ENCODE measurements at places on chromosomes 7 and 10.

GRCh38 chr10:13311177-13311575 lies 11.3 kb upstream of the PHYH start:
- DNase-seq: no peak

DNA sequence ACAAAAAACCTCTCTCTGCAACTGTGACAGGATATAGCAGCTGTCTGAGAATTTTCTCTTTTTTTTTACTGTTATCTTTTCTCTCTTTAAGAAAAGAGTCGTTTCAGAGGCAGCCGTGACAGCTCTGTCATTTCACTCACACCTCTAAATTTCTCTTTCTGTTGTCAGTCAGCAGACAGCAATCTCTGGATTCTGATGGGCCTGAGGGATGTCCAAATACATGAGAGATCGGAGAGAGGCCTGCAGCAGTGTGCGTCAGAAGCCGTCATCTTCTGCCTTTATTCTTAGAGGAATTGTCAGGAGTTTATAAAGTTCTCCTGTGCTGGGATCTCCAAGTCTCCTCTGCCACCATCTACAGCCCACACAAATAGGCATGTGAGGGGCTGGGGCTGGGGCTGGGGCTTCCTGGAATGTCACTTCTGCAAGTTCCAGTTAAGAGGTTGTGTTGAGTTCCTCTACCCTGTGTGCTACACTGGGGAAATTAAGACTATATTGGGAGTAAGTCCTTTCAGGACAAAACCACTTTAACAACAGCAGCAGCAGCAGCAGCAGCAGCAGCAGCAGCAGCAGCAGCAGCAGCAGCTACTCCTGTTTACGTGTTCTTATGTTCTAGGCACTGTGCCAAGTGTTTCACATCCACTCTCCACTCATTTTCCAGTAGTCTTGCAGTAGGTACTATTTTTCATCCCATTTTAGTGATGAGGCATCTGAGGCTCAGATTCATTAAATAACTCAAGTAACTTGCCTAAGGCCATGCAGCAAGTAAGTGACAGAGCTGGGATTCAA lies 541.3 kb downstream of the LRMDA start:
- DNase-seq: no peak

GRCh38 chr10:8544057-8544380 lies 489.5 kb downstream of the GATA3 start:
- no peak for DNase-seq

- no peak for DNase-seq
Measured at GRCh38 chr10:19488592-19489280, 327.5 kb upstream of the PLXDC2 start.

DNA sequence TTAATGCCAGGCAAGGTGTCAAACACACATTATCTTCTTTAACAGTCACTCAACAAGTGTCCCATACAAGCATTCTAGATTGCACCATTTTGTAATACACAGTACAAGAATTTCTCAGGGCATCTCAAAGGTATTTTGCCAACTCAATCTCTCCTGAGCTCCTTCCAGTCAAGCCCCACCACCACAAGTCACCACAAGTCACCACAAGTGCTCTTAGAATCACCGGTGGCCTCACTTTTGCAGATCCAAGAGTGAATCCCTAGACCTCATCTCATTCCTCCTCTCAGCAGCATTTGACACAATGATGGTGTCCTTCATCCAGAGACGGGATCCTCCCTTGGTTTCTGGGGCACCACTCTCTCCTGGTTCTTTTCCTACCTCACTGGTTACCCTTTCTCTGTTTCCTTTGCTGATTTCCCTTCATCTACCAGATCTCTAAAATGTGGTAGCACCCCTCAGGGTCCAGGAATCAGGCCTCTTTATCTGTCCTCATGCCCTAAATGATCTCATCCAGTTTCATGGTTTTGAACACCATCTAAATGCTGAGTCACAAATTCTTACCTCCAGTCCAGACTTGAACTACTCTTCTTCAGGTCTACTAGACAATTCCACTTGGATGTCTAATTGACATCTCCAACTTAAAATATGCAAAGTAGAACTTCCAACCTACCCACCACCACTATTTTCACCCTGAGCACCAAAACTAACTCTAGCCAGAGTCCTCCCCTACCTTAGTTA lies 26.9 kb downstream of the VPS41 start:
- DNase-seq: no peak

- DNase-seq: no peak
Measured at GRCh38 chr7:23020742-23021401, 6.9 kb upstream of the HYCC1 start.

GRCh38 chr7:131234719-131235488 lies 92.8 kb upstream of the MKLN1 start:
- no peak for DNase-seq

DNA sequence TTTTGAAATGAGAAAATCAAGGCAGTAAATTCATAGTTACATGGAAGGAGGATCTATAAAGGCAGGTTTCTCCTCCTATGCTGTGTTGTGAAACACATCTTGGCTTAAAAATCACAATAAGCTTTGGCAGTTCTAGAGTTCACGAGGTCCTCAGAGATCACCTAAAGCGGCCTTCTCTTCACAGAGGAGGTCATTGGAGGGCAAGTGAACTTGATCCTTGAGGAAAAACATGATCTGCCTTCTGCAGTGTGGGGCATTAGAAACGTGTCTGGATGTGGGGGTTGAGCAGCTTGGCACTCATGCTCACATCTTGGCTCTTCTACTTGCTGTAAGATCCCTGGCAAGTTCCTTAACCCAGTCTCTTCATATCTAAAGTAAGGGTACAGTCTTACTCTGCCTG lies 96.1 kb upstream of the BMPER start:
- no peak for DNase-seq

DNA sequence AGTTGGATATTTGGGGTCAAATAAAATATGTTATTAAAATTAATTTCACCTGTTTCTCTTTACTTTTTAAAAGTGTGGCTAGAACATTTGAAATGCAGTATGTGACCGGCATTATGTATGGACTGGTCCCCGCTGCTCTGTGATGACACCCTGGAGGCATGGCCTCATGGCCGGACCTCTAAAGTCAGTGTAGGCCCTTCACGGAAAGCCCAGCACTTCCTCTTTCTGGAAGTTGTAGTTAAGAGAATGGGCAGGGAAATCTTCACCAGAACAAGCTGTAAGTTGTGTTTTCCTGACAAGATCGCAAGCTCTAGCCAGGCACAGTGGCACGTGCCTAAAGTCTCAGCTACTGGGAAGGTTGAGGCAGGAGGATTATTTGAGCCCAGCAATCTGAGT lies 38.3 kb upstream of the SRGN start:
- no peak for DNase-seq

GRCh38 chr7:43072530-43072929 lies 39.9 kb upstream of the HECW1 start:
- no peak for DNase-seq

DNA sequence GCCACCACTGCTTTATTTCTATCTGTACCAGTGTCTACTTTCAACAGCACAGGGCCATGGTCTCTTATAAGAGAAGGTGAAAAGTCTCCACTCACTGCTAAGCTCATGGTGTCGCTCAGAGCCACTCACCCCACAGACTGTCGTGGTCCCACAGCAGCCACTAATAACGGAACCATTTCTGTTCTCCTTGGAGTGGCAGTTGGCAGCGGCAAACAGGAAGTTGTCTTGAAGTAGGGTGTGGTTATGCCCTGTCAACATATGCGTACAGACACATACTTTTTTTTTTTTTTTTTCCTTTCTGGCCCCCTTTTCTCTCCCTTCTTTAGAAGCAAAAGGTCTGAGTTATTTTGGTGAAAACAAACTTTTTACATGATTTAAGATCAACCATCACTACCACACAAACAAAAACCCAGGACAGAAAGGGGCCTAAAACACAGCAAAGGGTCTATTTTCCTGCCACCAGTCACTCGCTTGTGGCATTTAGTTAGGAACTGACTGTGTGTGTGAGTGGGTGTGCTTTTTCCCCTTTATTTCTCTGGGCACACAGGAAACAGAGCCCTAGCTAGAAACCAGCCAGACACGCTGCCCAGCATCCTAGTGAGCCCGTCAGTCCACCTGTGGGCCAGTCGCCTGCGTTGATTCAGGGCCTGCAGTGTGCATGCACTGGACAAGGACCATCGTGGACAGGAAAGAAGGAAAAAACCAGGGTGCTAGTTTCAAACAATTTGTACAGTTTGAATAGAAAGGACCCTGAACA lies 96.7 kb upstream of the EFCAB10 start:
- no peak for DNase-seq

Measured in activated CD8-positive, alpha-beta memory T cell treated with anti-CD3 and anti-CD28 coated beads for 4 hours (primary cell).